Dermis microvascular lymphatic vessel endothelial cell (primary cell): ENCODE measurements at places on chromosomes 12 and 14.

DNA sequence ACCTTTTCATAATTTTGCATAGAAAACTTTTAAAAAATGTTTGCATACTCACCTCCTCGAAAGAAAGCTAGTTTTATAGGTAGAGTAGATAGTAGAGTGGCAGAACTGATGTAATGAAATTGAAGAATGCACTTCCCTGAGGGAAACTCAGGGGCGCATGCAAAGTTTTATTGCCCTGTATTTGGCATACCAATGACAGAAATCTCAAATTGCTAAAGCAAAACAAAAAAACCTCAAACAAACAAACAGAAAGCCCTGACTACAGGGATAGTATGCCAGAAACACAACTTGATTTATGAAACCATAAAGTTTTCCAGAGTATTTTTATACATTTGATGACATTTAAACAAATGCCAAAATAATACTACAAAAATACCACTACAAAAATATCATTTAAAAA, 1.8 kb downstream of the RASSF9 start:
- peak; percentile 35 for DNase-seq

DNA sequence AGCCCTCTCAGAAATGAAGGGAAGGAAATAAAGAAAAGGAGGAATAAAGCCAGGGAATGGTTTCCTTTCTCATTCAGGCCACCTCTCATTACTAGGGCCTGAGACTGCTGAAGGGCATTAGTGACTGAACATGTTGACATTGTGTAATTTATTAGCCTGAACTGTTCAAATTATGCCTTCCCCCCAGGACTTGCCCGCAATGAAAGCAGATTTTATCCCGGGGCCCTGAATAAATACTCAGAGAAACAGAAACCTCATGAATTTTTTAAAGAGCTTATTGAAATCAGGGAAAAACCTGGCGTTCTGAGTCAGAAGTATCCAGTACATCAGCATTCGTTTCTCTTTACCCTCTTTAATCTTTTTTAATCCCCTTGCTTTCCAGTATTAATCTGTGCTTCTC, 35.9 kb upstream of the WSCD2 start:
- no peak for DNase-seq

GRCh38 chr14:44589180-44589579, 82.1 kb upstream of the FSCB start:
- no peak for DNase-seq

- DNase-seq: no peak
Measured at GRCh38 chr14:24982472-24983155, 67.3 kb downstream of the STXBP6 start.

GRCh38 chr12:124392667-124393413, 97.9 kb downstream of the RFLNA start:
- DNase-seq: peak; percentile 27

- DNase-seq: no peak
Measured at GRCh38 chr14:74531467-74531866, 37.9 kb downstream of the ISCA2 start.

DNA sequence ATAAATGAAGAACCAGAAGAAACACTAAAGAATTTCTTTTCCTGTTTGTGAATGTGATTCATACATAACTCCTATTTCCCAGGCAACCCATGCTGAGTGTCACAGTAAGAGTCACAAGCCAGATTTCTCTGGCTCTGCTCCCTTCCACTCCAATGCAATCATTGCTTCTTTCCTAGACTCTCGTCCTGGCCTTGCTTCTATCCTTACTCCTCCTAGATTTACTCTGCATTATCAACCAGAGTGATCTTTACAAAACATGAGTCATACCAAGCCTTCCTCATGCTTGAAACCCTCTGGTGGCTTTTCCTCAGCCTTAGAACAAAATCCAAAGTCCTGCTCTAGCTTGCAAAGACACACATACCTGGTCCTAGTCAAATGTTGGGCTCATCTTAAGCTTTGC, 13.3 kb downstream of the IL22 start:
- DNase-seq: peak; percentile 12

DNA sequence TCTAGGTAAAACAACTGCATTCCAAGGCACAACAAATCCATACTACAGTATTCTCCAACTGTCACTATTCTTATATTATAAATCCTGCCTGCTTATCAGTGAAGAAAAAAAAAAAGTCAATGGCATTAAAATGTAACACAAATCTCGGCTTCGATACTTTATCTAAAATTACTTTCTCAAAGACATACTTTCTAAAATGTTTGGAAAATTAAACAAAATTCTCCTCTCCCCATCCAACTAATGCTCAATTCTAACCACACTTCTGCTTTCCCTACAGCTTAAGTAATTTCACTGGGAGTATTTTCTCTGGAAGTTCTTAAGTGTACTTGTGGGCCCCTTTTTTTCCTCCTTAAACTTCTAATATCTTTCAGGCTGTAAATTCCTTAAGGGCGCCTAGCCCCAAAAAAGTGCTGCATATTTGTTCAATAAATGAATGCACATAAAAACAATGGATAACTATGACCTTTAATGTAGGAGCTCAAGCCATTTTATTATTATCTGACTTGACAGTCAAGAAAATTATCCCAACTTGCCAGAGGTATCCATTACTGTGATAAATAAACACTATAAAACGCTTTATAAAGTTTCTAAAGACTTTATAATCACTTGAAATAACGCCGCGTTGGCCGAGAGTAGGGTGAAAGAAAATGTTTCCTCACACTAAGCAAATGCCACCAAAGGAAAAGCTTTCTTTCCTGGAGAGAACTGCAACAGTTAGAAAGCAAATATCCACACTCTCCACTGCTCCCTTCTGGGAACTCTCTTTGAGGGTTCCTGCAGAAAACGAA, 977 bp downstream of the HEATR5A start:
- peak; percentile 12 for DNase-seq
